Astrocyte of the spinal cord (primary cell): ENCODE measurements at places on chromosomes 7 and 10.

GRCh38 chr7:65453341-65454030, 79.8 kb downstream of the ZNF92 start:
- DNase-seq: no peak

DNA sequence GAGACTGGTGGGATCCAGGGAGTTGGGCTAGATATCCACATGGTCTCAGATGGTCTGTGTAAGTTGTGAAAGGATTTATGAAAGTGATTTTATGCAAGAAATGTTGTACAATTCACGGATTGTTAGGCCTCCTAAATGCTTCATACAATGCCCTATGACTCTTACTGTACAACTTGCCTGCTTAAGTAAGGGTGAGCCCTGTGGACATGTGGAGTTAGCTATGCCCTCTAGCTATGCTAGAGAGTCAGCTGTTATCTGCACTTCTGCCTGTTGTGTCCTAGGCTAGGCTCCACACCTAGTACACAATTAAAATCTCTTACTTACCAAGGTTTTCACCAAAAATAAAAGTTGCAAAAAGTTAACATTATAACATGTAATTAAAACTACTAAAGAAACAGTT, 1.7 kb upstream of the CFAP43 start:
- DNase-seq: no peak

DNA sequence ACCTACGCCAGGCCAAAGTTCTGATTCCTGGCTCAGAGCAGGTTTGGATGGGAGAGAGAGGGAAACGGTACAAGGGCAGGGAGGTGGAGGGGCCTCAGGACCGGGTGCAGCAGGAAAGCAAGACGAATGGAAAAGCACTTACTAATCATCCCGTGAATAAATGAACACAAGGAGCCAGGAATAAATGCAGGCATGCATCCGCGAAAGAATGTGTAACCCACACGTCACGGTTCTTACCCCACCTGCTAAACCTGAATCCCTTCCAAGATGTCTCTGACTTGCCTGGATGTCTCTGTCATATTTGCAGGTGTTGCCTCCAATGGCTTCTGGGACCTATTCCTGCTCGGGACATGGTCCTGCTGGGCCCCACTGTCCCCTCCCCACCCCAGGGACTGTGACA, 335.2 kb upstream of the RNF32 start:
- DNase-seq: no peak

GRCh38 chr10:87589645-87590051, 70.0 kb upstream of the PAPSS2 start:
- DNase-seq: peak; percentile 41

DNA sequence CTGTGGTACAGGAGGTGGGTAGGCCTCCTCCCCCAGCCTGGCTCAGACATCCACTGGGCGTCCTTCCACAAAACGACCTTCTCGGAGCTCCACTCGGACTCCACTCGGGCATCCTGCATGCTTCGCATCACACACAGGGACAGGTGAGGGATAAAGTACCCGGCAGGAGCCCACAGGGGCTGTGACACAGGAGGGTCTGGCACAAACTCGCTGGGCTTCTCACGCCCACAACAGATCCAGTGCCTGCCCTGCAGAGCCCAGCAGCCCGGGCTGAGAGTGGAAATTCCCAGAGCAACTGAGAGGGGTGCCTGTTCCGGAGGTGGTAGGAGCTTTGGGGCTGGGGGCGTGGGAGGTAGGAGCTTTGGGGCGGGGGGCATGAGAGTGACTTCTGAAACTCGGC, 108.4 kb downstream of the MKI67 start:
- no peak for DNase-seq

- DNase-seq: no peak
Observed at GRCh38 chr7:119943942-119944600, 328.9 kb upstream of the KCND2 start.

DNA sequence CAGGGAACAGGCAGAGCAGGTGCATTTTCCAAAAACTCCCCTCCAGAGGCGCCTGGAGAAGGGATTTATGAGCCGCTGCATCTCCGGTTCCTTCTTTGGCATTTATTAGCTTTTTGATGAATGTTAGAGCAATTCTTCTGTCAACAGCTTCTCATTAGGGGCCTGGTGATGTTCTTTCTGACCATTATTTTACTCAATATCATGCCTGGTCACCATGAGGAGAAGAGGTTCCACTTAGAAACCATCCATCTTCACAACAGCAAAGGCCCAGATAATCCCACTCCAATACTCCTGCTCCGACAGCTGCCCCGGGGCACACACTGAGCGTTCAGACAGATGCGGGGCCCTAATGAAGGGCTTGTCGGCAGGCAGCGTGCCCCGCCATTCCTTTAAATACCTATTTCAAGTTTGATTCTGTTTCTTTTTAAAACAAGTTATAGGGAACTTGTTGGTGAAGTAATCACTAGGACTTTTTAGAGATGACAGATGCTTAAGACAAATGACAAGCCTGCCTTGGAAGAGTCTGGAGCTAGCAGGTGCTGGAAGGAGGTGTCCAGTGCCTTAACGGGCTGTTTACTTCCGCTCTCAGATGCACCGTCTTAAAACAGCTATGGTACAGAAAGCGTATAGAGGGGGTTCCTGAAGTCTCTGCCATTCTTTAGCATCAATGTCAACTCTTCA, 31.7 kb downstream of the ECHDC3 start:
- DNase-seq: no peak

- no peak for DNase-seq
Observed at GRCh38 chr10:80996615-80997193, 459.0 kb downstream of the SH2D4B start.

DNA sequence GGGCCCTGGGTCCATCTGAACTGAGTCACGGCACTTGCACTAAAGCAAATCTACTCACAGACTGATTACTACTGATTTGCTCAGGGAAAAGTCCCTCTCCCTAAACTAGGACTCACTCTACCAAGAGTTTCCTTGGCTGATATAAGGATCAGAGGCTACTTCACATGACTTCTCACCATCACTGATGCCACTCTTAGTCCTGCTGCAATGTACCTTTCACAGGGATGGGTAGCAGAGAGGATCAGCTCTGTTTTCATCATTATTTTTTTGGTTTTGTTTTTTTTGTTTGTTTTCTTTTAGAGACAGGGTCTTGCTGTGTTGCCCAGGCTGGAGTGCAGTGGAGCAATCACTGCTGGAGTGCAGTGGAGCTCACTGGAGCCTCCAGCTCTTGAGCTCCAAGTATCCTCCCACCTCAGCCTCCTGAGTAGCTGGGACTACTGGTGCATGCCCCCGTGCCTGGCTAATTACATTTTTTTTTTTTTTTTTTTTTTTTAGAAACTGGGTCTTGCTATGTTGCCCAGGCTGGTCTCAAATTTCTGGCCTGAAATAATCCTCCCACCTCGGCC, 200.6 kb downstream of the JCAD start:
- no peak for DNase-seq

DNA sequence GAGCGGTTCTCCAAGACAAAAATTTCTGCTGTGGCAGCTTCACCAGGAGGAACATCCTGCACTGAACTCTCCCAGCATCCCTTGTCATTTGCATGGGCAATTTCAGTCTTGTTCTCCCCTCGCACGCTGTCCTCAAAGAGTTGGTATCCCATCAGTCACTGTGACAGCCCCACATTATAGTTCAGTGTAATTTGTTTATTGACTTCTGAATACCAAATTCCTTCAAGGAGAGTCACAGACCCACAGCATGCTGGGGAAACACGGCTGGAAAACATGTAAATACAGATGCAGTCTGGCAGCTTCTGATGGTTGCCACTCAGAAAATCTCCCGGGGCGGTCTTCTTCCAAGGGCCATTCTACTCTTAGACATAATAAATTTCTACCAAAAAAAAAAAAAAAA, 151.0 kb upstream of the NEBL start:
- DNase-seq: peak; percentile 6

- peak; percentile 35 for DNase-seq
Observed at GRCh38 chr10:62248465-62248864, 20.2 kb downstream of the RTKN2 start.

DNA sequence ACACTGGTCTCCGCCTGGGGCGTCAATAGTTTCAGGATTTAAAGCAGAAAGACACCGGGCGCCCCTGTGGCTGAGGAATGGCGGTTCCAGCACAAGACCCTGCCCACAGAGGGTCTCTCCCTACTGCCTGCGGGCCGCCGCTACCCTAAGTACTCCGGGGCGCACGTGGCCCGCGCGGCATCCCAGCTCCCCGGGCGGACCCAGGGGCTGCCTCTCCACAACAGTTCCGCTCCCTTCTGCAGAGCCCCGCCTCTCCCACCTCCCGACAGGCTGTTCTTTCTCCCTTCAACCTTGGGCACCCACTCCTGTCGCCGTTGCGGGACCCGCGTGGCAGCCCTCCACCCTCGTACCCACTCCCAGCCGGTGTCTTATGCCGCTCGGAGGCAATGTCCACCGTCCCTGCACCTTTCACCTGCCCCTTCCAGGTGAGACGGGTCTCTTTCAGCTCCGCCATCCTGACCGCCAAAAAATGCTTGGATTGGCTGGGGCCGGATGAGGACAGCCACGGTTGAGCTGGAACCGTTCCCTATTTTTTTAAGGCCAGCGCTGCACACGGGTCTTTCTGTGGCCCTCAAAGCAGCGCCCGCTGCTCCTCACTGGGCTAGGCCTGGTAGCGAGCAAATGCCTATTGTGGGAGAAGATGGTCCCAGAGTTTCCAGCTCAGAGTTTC, 1.6 kb upstream of the NKX2-3 start:
- DNase-seq: no peak
